ENCODE measurements at places on chromosomes 5 and 9. TPM values are rescaled to one million over a fixed set of nuclear protein-coding genes. Genes with fewer than 3 reads are reported as not detected.

Gene CCDC183
- total RNA-seq = not detected

Gene CENPK
- 21.1 TPM for total RNA-seq

Gene SPATA6L
- 0.94 TPM for total RNA-seq

Gene PLCXD3
- total RNA-seq = 0.27 TPM

Gene FRMD3
- 18.2 TPM for total RNA-seq

Gene PRR7
- total RNA-seq = 12.1 TPM

Gene SHOC1
- total RNA-seq = not detected

Gene ALDH1A1
- total RNA-seq = 112 TPM

Gene GOLM1
- 61.2 TPM for total RNA-seq

Gene SOX30
- total RNA-seq = not detected

Gene RGS14
- total RNA-seq = 7.2 TPM

Gene FAM200C
- total RNA-seq = 2.3 TPM

Gene SLC25A48
- not detected for total RNA-seq

Gene PCDHB9
- total RNA-seq = 0.15 TPM

Gene GPX8
- 102 TPM for total RNA-seq

Gene ROR2
- total RNA-seq = not detected

Gene GLIPR2
- 26.0 TPM for total RNA-seq

Gene WDR70
- 25.0 TPM for total RNA-seq

Gene HTR4
- not detected for total RNA-seq

Gene SPAAR
- 26.6 TPM for total RNA-seq

Gene S100Z
- total RNA-seq = not detected

Gene OR2K2
- not detected for total RNA-seq

Gene PCDHGB4
- total RNA-seq = 4.2 TPM

Gene HAPLN1
- not detected for total RNA-seq

Gene PCDHA11
- under 0.01 TPM for total RNA-seq

Gene PKD2L2
- not detected for total RNA-seq

Gene IFNA14
- not detected for total RNA-seq

Gene ANGPTL2
- total RNA-seq = 14.1 TPM

Gene FOXD4L6
- not detected for total RNA-seq
